Activated B cell treated with CpG ODN at 0.5 μM for 24 hours (primary cell): ENCODE measurements at places on chromosomes 6 and 20. TPM values are rescaled to one million over a fixed set of nuclear protein-coding genes. Genes with fewer than 3 reads are reported as not detected.

Gene GTF2H4
- total RNA-seq, result 37.8 and 42.3 TPM in 2 replicates

DNA sequence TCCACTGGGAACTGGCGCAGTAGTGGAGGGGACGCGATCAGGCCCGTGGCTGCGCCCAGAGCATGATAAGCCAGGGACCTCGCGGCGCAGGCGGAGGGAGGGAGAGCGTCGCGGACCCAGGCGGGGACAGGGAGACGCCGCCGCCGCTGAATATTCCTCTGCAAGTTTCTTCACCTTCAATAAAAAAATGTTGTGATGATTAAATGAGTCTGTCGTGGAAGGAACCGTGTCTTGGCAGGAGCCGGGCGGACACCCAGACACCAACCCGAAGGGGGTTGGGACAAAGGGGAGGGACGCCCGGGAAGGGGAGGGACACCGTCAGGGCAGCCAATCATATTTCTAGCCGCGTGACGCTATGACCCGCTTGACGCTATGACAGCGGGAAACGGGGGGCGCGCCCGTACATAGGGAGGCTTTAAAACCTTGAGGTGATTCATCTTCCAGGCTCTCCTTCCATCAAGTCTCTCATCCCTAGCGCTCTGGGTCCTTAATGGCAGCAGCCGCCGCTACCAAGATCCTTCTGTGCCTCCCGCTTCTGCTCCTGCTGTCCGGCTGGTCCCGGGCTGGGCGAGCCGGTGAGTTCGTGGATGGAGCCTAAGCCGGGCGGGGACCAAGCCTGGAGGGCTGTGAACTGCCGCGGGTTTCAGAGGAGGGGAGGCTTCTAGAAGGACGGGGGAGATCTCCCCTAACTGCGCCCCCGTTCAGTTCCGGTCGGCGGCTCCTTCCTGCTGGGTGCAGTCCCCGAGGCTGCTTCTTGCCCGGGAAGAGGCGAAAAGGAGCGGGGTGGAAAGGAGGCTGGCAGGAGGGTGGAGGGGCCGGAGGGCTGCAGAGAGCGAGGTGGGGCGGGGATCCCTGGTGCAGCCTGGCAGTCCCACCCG is at the start of gene ULBP2:
TSS of gene ULBP2 (plus strand) at position 432 of the 878 bp plus-strand sequence. CDS start at position 491, 59 bp downstream.
- peak; percentile 53 for DNase-seq

DNA sequence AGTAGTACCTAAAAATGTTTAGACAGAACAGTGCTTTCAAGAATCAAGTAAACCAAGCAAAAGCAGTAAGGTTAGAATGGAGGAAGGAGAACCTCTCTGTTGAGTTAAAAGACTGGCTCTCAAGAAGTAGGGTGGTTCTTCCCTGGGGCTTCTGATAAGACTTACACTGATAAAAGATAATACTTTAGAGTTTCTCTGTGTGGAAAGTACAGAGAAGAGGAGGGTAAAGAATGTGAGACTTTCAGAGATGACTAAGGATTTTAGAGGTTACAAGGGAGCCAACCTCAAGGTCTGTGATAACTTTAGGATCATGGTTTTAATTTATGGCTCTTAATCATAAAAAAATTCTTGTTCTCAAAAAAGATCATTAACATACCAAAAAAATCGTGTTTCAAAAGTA is 30.9 kb upstream of the ALDH8A1 start:
- DNase-seq, result no peak

DNA sequence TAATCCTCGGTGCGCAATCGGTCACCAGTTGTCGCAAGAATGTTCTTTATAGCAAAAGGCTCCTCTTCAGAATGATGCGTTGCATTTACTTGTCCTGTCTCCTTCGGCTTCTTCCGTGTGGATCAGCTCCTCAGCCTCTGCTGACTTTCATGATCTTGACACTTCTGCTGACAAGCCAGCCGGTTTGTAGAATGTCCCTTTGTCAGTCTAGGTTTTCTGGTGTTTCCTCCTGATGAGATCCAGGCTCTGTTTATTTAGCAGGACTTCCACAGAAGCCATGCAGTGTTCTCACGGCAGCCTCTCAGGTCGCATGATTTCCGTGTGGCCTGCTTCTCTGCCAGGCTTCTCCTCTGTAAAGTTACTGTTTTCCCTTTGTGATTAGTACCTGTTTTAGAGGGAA is 66.9 kb downstream of the STX11 start:
- DNase-seq, result no peak

DNA sequence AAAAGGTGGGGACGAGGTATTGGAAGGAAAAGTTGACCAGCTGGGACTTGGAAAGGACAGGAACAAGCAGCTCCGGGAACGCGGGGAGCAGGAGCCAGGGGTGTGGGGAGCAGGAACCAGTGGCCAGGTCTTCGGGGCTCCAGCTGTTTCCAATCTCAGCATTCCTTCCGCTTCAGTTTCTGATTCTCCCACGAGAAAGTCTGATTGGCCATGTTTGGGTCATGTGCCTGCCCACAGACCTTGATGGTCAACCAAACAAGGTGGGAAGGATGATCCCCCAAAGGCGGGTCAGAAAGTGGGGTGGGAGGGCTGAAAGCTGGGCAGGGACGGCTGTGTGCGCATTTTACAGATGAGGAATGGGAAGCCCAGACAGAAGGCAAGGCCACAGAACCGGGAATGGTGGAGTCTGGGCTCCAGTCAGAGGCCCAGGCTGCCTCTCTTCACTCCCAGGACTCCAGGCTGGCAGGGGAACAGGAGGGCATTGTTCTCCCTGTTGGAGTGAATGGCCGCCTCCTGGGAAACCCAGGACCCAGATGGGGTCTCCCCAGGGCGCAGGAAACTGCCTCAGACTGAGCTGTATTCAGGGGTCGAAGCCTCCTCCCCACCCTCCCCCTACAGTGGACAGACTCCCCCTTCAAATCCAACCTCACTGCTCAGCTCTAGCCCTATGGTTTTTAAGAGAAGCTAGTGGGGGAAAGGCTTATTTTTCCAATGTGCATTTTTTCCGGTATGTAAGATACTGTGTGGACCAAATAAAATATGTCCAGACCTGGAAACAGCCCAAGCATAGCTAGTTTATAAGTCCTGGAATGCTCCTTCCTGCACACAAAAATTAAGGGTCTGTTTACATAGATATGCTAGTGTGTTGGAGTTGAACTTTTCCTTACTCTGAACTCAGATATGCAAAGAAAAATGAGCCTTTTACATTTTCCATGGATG is 12.2 kb upstream of the PTGIS start:
- no peak for DNase-seq

Gene APCDD1L
- not detected in 2 replicates for total RNA-seq

Gene RIPPLY2
- total RNA-seq, result not detected in 2 replicates

- no peak for DNase-seq
Observed at GRCh38 chr20:50029697-50030461, 47.1 kb downstream of the SNAI1 start.

Gene MYO6
- 0.42 and 0.44 TPM in 2 replicates for total RNA-seq

GRCh38 chr6:118974790-118975189 is 39.8 kb upstream of the MCM9 start:
- DNase-seq, result no peak
